ENCODE measurements at places on chromosomes 5 and 9.

DNA sequence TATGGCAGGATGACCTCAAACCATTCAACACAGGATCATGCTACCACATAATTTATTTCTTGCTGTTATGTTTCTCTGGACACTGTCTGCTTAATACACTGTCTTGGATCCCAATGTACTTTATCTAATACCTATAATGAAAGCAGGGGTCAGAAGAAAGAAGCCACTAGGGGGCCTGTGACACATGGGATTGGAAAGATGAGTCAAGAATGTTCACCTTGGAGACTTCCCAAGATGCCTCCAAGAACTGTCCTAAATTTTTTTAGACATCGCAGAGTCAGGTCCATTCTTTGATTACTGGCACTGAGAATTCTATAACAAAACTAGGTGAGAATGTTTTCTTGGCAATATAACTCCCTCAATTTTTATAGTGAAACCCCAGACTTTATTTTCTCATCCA, 305.8 kb upstream of the SMARCA2 start:
- no peak for DNase-seq

- DNase-seq = no peak
Measured at GRCh38 chr5:174328631-174329299, 283.3 kb downstream of the NSG2 start.

DNA sequence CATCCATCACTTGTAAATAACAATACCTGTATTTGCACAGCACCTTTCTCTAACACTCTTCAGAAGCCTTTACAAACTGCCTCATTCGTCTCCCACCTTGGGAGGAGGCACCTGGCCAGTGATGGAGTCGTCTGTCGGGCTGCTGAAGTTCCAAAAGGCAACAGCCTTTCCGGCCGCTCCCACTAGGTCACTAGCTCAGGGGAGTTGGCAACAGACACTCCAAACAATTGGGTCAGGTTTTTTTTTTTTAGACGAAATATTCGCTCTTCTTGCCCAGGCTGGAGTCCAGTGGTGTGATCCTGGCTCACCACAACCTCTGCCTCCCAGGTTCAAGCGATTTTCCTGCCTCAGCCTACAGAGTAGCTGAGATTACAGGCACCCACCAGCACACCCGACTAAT, 4.0 kb downstream of the DAP start:
- no peak for DNase-seq

DNA sequence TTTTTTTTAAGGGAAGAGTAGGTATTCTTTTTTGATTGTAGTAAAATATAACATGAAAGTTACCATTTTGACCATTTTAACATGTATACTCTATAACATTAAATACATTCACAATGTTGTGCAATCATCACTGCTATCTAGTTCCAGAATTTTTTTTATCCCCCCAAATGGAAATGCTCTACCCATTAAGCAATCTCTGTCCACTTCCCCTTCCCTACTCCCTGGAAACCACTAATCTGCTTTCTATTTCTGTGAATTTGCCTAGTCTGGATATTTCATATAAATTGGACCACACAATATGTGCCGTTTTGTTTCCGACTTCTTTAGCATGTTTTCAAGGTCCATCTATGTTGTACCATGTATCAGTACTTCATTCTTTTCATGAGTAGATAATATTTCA, 429.5 kb downstream of the TLE1 start:
- DNase-seq = no peak

- no peak for DNase-seq
Measured at GRCh38 chr9:96048104-96048955, 172.8 kb downstream of the ERCC6L2 start.

DNA sequence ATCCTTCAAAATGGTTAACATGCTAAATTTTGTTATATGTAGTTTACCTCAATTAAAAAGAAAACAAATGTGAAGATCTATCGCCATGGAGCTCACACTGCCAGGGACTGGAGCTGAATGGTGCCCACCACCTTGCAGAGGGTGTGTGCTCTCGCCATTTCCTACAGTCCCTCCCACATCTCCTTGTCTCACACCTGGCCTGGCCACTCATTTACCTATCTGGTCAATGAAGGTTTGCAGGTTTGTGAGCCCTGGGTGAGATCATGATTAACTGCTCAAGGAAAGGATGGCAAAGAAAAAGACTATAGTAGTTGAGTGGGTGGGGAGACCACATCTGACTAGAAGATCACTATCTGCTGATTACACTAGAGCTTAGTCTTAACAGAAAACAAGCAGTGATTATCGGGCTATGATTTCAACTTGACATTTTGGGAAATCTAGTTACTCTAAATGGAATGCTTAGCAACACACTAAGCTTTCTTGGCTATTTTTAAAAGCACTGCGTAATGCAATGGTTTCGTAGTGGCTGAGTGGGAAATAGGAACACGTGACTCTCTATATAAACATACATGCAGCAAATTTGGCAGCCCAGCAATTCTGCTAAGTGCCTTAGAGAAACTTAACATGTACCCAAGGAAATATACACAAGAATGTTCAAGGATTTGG, 27.3 kb downstream of the PUM3 start:
- no peak for DNase-seq

GRCh38 chr5:103255691-103256090, 2.9 kb upstream of the MACIR start:
- DNase-seq = no peak

- DNase-seq = no peak
Measured at GRCh38 chr9:19457693-19458009, 48.8 kb downstream of the ACER2 start.

- no peak for DNase-seq
Measured at GRCh38 chr5:56317923-56318561, 84.9 kb upstream of the ANKRD55 start.

DNA sequence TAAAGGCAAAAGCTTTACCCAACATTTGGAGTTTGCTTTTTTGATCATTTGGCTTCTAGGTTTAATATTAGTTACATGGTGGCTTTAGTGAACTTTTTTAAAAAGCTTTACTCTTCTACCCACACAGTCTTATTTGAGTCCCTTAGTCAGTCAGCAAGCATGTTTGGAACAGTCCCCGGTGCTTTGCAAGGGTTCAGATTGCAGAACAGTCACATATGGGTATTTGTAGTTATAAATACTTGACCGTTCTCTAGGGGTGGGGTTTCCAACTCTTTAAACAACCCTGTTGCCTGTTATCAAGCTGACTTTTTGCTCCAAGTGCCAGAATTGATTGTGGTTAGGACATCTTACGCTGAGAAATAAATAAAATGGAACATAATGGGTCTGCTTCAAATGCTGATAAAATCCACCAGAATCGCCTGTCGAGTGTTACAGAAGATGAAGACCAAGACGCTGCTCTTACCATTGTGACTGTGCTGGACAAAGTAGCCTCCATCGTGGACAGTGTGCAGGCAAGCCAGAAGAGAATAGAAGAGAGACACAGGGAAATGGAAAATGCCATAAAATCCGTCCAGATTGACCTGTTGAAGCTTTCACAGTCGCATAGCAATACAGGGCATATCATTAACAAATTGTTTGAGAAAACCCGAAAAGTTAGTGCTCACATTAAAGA, at the start of gene CAVIN4:
TSS of gene CAVIN4 (plus strand) at position 304 of the 673 bp plus-strand sequence. CDS start at position 369, 65 bp downstream.
- DNase-seq = no peak

DNA sequence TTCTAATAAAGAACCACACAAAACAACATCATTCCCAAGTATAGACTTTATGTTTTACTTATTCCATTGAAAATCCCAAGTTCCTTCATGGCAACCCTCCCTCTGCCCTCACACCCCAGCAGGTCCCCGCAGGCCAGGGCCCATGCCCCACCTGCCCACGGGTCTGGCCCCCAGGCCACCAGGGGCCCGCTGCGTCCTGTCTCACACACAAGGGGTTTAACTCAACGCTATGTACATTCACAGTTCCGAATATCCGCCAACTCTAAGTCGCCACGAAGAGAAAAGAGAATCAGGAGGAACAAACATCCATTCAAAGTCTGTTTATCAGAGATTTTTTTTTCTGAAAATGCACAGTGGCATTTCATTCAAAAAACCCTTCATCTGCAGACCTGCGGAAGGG, 16.2 kb upstream of the SLC6A3 start:
- DNase-seq = no peak

DNA sequence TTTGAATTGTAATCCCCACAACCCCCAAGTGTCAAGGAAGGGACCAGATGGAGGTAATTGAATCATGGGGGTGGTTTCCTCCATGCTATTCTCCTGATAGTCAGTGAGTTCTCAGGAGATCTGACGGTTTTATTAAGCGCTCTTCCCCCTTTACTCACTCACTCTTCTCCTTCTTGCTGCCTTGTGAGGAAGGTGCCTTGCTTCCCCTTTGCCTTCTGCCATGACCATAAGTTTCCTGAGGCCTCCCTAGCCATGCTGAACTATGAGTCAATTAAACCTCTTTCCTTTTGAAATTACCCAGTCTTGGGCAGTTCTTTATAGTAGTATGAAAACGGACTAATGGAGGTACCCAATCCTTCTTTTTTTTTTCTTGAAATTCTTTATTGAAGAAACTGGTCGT, 2.2 kb upstream of the CEP120 start:
- no peak for DNase-seq

GRCh38 chr9:135818718-135819475, 88.4 kb downstream of the CAMSAP1 start:
- DNase-seq = no peak

- DNase-seq = no peak
Measured at GRCh38 chr5:142618130-142618523, 67.8 kb downstream of the FGF1 start.

DNA sequence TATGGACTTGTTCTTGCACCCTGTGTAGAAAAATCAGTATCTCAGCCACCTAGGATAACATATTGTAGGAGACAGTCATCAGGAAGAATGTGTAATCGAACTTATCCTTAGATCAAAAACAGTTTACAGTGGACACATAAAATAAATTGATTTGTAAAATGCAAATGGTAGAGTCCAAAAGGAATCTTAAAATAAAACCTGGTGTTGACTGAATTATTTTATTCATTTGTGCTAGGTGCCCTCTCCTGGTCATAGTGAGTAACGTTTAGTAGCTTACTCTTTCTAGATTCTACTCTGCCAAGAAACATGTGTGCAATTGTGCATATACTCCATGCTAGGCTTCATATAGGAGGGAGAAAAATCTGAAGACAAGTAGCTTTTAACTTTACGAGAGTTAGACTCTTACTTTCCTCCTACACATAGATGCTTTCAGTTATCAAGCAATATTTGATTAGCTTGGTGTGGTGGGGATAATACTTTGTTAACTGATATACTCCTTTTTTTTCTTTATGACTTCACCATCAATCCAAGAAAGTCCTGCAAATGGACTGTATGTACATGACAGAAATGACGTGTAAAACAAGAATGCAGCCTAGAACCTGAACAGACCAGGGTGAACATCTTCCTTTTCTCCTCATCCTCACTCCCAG, 23.7 kb upstream of the LOX start:
- no peak for DNase-seq

DNA sequence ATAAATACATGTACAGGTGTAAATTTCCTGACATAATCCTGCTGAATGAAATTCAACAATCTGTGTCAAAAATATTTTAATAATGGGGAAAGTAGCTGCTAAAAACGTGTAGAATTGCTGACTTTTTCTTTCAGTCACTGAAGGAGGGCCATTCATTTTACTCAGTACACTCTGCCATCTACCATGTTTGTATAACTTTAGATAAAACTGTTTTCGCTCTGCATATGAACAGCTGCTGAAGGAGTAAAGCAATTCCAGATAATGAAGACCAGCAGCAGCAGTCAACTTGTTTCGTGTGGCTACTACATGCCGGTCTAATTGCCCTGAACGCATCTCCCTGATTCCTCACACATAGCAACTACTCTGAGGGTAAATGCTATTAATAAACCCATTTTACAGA, 380.5 kb downstream of the SPOCK1 start:
- no peak for DNase-seq

DNA sequence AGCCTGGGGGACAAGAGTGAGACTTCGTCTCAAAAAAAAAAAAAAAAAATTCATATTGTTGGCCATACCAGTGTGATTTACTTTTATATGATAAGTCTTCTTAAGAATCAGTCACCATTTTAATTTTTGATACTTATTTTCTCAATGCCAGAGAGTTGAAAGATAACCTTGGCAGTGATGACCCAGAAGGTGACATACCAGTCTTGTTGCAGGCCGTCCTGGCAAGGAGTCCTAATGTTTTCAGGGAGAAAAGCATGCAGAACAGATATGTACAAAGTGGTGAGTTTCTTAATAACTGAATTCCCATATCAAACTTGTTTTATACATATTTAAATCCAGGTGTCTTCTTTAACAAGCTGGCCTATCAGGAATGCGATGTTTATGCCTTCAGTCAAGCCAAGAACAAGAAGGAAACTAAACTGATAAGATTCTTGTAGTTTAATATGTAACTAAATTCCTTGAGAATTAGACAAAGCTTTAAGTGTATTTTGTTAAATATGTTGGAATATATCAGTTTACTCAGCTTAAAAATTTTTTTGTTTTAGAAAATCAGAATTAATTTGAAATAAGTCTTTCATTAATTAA, 81.5 kb downstream of the NIPBL start:
- no peak for DNase-seq

- no peak for DNase-seq
Measured at GRCh38 chr5:115452536-115453235, 91.9 kb downstream of the FEM1C start.

DNA sequence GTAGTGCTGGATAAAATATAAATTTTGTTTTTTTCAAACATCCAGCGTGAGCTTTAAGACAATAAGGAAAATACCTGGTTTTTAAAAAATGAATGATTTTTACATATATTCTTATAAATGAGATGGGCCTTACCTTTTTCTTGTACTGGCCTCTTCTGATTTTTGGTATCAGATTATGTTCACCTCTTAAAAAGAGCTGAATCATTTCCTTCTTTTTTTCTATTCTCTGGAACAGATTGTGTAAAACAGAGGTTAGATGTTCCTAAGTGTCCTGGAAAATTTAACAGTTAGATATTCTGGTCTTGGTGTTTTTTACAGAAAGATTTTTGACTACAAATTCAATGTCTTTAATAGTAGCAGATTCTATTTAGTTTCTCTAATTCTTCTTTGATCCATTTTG, 74.6 kb downstream of the NDUFAF2 start:
- no peak for DNase-seq

DNA sequence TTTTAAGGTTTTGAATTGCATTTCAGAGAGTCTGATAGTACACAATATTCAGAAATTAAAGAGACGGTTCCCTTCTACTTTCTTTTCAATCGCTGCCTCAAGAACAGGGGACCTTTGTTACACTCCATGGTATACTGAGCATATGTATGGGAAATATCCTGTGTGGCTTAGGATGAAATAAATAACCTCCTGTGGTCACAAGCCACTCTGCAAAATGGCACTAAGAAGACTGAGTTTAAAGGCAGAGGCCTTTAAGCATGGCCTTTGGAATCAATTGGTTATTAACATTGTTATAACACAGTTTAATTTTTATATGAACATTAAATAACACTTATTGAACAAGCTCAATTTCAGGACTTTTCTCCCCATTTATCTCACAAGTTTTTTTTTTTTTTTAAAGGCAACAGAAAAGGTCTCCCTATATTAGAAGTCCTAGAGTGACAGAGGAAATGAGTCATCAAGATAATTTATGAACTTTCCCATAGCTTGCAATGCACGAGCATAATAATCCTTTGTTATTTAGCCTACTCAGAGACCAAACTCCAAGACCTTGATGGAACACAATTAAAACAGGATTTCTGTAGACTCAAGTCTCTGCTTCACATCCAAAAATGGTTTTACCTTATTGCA, 341.9 kb downstream of the TMEM167A start:
- DNase-seq = no peak

GRCh38 chr5:168390491-168390890, 95.8 kb upstream of the RARS1 start:
- DNase-seq = no peak

GRCh38 chr5:170774831-170775230, 8.7 kb upstream of the GABRP start:
- DNase-seq = no peak
